ENCODE measurements at places on chromosomes 3 and 15.

DNA sequence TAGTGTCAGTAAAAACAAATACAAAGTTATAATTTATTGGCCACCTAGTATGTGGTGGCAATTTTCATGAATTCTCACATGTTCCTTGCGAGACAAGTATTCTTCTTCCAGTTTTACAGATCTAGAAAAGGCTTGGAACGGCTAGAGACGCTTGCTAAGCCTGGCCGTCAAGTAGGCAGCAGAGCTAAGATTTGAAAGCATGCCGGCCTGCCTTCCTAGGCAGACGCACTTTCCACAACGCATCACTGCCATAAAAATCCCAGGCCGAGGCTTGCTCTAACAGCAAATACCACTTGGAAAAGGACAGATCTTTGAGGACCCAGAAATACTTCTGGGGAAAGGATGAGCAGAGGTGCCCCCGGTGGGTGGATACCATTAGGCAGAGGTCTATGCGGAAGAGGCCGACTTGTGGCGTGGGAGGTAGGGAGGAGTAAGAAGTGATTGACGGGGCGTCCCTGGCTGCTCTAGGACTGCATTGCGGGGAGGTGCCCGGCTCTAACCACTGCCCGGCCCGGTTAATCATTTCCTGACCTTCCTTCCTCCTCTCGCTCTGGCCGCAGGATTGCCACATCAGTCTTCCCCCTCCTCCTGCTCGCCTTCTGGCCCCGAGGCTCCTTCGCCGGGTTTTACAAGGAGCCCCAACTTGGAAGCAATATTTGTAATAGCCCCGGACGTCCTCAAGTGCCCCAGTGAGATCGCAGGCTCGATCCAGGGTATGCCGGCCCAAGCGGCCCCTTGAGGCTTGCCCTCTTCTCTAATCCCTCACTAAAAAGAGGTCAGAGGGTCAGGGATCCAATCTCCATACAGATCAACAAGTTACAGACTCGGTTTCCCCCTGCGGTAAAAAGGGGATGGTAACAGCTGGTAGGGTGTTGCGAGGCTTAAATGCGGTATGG, 1.3 kb upstream of the USP3 start:
- DNase-seq, result peak; percentile 41

DNA sequence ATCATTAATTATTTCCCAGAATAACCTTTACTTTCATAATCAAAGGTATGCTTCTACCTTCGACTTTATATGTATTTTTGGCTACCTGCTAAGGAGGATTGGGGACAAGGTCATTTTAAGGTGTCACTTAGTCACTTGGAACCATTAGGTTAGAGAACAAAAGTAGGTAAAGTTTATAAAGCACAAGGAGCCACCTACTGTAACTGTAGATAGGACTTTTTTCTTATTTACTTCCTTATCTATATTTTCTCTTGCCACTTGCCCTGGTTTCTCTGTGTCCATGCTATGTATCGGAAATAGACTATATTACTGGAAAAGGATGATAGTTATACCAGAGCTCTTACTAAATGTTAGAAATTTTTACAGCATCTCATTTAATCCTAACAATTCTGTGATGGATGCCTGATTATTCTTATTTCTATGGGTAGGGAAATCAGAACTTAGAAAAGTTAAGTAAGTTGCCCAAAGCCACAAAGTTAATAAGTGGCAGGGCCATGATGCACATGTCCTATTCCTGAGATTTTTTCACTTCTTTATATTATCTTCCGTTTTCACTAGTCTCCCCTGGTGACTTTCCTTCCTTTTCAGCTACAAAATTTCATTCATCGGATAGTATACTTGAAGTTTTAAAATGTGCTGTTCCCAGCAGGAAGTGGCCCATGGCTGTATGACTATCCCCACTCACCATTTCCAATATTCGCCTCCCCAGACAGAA, 132.5 kb downstream of the CMSS1 start:
- no peak for DNase-seq

DNA sequence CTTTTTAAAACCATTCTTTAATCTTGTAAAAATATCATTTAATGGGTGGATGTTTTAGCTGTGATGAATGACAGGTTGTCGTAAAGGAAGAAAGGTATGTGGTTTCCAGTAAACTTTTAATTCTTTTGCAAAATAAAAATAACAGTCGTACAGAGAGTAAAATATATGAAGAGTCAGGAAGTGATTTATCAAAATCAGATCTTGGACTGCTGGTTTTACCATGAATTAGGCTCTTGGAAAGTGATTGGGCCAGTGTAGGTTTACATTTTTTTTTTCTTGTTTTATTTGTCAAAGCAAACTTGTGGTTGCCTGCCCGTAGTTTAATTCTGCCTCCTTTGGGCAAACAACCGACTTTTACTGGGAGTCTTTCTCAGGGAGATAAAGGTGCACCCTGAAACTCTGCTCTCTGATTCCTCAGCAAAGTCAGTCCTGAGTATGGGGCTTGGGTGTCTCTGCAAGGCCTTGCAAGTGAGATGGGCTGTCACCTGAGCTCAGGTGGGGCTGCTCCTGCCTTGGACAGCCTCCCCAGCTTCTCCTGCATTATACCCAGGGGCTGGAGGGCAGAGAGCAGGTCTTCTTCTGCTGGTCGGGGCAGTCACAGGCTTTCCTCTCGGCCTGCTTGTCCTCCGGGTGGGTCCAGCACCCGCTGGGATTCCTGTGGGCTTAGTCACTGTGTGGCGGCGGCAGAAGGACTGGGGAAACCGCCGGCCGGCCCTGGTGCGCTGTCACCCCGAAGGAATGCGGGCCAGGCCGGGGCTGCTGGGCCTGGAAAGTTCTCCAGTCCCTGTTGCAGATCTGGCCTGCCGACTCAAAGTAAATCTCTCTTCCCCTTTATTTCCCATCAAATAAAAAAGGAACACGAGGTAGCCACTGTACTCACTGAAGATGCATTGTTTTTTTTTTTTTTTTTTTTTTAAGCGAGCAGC, 79.0 kb downstream of the IGF1R start:
- DNase-seq, result no peak

DNA sequence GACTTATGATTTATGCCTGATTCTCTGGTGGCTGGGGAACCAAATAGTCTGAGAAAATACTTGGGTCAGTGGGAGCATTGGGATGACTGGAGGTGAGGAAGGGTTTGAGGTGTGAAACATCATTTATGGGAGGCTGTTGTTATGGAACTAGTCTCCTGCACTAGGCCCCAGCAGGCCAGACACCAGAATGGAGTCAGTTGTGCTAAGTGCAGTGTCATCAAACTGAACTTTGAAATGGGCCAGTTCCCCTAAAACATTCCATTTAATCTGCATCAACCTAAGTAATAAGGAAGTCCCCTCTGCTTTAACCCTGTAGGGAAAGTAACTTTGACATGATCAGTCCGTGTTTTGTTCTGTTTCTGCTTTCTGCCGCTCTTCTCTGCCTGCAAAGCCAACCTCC, 44.9 kb upstream of the KLHL25 start:
- DNase-seq, result no peak

- DNase-seq, result no peak
Observed at GRCh38 chr3:29092348-29092747, 188.5 kb upstream of the RBMS3 start.

- no peak for DNase-seq
Observed at GRCh38 chr15:40028853-40029252, 10.1 kb downstream of the SRP14 start.

DNA sequence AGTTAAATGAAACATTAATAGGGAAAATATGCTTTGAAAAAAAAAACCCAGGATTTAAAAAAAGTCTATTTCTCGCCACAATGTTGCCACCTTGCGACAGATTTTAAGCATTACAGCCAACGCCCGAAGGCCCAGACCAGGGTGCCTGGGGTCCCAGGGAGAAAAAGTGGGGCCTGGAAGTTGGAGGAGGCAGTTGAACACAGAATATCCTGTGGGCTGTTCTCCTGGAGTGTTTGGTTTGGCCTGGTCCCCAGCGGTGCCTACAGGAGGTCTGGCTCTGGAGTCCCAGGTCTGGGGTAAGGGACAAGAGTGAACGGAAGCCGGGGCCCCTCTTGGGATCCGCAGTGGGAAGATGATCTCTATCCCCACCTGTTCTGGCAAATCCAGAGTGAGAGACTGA, 3.4 kb downstream of the RNU6-1 start:
- DNase-seq, result no peak

DNA sequence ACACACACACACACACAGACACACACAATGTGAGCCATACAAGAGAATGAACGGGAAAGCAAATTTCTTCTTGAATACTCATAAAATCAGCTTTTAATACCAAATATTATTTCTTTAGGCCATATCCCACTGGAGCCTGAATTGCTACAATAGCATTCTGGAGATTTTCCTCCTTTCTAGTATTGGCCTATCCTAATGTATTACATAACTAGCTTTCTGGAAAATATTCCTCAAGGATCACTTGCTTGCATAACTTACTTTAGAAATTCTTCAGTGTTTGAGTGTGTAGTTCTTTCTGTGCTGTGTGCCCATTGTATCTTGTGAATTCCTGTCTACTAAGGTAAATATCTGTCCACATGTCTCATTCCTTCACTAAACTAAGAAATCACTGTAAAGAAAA, 351.0 kb upstream of the MCTP2 start:
- no peak for DNase-seq

DNA sequence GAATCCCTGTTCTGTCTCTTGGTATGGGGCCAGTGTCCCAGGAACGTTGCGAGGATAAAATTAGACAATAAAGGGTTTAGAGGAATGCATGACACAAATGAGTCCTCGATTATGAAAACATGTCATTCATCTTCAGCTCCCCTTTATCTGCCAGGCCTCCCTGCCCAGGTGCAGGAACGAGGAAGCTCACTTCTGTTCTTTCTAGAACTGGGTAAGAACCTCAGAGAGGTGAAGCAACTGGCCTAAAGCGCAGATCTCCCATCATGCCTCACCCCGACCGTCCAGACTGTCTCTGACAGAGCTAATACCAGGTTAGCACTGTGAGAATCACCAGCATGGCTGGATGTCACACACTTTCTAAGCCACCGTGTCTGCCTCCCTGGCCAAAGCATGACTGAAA, 1.5 kb upstream of the ITIH1 start:
- no peak for DNase-seq

GRCh38 chr3:64030741-64031140, 7.4 kb upstream of the PSMD6 start:
- DNase-seq, result peak; percentile 66

DNA sequence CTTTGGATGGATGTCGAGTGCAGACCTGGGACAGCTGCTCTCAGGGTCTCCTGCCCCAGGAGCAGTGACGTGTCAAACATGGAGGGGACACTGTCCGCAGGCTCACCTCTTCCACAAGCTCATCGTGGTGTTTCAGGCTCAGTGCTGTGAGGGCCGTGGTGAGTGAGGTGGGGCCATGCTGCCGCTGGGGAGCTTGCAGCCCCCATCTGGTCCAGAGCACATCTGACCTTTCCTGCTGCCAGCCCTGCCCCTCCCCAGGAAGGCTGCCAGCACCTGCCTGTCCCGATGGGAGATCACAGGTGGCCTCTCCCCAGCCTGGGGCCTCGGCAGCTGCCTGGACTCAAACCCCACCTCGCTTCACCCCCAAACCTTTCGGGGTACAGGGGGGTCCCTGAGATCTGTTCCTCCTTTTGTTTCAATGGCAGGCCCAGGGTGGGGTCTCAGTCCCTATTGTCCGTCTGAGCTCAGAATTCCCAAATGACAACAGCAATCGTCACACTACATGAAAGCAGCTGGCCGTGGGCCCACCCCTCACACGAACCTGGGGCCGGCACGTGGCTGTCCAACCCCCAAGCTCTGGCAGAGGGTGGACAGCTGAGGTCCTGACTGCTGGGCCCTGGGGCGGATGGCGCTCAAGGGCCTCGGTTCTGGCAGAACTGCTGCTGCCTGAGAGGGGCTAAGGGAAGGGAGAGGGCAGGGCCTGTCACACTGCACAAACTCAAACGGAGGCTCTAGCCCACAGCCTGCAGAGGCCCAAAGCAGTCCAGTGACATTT, 65.0 kb upstream of the RPL32 start:
- no peak for DNase-seq

GRCh38 chr3:172213200-172213599, 173.8 kb downstream of the FNDC3B start:
- DNase-seq, result no peak

- DNase-seq, result no peak
Observed at GRCh38 chr3:191455257-191455952, 5.6 kb upstream of the PYDC2 start.

DNA sequence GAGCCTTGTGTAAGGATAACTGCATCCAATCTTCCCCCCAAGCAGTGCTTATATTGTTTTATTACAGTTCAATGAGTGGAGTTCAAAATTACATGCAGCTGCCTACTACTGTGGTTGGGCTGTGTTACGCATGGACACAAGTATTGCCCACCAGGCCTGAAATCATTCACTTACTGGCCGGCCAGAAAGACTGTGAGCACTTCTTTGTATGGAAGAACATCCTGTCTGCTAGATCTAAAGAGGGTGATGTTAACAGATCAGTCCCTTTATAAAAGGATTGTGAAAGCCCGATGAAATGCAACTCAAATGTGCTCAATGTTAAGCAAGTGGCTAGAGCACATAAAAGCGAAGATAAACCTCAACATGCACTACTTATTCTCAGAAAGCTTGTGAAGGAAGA, 132.5 kb downstream of the FOXP1 start:
- no peak for DNase-seq

- DNase-seq, result no peak
Observed at GRCh38 chr3:10017636-10018292, 8.5 kb upstream of the FANCD2 start.

DNA sequence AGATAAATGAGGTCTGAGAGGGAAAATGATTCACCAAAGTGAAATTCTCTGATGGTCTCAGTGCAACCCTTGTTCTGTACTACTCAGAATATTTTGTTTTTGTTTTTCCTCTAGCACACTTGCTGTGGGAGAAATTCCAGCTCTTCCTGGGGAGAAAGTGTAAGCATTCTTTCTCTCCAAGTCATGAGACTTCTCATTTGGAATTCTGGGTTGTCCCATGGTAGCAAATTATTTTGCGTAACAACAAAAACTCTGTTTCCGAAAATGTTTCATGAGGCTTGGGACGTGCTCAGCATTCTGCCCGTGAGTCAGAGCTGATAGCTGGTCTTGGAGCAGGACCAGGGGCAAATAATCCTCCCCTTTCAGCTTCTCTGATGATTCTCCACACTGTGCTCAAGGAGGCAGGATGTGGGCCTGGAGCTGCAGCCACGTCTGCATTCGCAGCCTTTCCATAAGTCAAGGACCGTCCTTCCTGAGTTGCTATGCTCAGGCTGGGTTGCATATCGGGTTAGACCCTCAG, 70.3 kb downstream of the SENP2 start:
- DNase-seq, result no peak

GRCh38 chr3:179068779-179069530, 2.7 kb downstream of the ZMAT3 start:
- no peak for DNase-seq

DNA sequence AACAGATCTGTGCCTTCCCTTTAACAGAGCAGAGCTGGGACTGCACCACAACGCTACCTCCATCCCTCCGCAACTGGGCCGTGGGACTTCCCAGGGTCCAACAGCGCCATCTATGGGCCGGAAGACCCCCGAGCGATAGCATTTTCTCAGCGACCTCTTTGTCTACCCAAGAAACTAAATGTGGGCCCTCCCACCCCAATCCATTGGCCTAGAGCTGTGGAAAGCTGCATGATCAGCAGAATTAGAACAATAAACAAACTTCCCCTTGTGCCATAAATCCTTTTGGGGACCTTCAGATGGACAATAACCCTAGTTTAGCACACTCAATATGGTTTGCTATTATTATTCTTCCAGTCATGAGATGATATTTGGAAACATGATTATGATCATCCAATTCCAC, 74.8 kb upstream of the NTRK3 start:
- peak; percentile 14 for DNase-seq

Measured in stimulated activated CD4-positive, alpha-beta T cell treated with anti-CD3 and anti-CD28 coated beads, Interleukin-1b, Interleukin-23, amount 100 ng/mL, for 1 hour (primary cell).